Brain pericyte (primary cell): ENCODE measurements at places on chromosomes 12 and 14.

DNA sequence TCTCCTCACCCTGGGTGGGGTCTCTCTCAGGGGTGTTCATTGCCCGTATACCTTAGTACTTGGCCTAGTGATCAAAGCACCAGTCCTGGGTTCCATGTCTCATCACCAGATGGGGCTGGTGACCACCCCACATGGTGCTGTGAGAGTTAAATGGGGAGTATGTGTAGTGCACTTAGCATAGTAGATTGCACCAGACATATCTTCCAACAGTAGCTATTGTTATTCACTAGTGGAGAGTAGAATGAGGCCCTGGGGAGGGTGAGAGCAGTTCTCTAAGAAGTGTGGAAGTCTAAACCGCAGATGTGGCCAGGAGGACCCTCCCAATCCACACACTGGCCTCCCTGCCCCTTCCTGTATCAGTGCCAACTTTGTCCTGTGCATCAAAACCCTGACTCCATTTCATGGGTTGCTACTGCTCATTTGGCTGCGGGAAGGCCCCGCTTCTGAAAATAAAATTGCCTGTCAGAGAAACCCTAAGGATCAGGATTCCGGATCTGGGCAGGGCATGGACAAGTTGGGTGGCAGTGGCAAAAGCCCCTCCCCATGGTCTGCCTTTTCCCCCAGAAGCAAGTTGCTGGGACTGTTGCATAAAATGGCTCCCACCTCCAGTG lies 4.4 kb downstream of the CD9 start:
- DNase-seq, result no peak

GRCh38 chr12:47111392-47111778 lies 31.6 kb upstream of the AMIGO2 start:
- no peak for DNase-seq

DNA sequence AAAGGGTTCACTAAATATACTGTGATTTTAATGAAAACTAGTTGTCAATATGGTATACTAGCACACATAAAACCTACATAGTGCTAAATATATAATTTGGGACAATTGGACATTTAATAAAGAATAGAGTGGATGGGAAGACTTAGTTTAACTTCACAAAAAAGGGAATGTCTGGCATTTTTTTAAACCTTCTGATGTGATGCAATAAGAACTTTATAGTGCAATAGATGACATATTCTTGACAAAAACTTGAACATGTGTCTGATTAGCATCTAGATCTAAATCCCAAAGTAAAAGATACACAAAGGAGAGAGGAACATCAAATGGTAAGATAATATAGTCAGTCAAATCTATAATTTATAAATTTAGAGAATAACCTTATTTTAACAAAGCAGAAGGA lies 488.3 kb upstream of the SYT1 start:
- DNase-seq, result no peak

GRCh38 chr12:20154052-20154451 lies 214.3 kb upstream of the PDE3A start:
- DNase-seq, result no peak

GRCh38 chr14:103312006-103312635 lies 21.9 kb upstream of the EIF5 start:
- no peak for DNase-seq
